MV-4-11 (cell line): ENCODE measurements at places on chromosomes 13 and 19.

DNA sequence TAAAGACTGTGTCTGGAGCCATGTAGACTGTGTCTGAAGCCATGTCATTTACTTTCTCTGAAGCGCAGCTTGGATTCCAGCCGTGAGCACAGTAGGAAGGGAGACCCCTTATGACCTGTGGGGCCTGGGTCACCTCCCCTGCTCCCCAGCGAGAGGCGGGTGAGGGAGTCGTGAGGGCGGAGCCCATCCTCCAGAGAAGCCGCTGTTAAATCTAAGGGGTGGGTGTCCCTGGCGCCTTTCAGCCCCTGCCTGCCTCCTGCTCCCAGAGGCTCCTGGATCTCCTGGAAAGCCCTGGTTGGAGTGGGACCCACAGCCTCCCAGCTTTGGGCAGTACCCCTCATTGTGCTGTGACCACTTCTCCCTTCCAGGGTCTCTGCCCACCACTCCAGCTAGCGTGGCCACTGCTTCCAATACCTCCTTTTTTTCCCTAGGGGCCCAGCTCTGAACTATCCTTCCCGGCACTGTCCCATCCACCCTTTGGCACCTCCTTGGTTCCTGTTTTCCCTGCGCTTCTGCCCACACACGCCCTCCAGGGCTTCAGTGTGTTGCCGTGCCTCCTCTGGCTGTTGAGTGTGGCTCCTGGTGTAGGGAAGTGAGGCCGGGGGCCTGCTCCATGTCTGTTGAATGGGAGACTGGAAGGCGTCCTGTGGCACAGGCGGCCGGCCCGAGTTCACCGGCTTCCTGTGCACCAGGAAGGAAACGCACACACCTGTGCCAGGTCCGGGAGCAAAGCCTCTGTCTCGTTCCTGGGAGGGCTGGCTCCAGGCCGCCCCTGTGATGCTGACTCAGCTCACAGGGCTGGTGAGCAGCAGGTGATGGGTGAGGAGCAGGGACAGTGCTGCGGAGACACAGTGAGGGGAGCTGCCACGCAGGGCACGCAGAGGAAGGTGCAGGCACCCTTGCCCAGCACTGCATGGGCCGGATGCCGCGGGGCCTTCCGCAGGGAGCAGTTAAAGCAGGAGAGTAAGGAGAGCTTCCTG is 29.4 kb downstream of the ATP4B start:
- DNase-seq: no peak

DNA sequence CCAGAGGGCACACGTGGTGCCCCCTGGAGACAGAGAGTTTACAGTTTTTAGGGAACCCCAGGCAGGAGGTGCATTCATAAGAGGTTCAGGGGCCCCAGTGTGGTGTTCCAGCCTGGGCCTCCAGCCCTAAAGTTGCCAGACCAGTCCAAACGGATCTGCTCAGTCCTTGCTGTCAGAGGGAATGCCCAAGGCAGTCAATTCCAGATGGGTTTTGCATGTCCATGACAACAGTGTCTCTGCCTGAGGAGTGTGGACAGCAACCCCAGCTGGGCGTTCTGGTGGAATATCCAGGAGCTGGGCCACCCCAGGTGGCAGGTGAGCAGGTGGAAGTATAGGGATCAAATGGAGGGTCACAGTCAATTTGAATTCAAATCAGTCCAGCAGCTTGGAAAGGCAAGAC is 25.3 kb downstream of the FBXO27 start:
- DNase-seq: no peak

DNA sequence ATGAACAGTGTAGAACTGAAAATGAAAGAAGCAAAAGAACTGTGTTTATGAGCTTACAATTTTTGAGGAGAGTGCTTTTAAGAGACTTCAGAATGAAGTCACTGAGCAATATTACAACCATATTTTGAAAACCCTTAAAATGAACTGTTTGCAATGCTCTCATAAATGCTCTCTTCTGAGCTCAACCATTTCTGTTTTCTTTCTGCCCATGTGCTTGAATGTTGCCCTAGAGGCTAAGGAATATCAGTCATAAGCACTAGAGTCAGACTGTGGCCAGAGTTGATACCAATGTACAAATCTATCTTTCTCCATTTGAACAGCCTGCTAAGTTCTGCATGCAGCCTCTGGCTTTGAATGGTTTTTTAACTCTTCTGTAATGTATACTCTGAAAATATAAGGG is 1092.8 kb downstream of the PCDH9 start:
- no peak for DNase-seq

DNA sequence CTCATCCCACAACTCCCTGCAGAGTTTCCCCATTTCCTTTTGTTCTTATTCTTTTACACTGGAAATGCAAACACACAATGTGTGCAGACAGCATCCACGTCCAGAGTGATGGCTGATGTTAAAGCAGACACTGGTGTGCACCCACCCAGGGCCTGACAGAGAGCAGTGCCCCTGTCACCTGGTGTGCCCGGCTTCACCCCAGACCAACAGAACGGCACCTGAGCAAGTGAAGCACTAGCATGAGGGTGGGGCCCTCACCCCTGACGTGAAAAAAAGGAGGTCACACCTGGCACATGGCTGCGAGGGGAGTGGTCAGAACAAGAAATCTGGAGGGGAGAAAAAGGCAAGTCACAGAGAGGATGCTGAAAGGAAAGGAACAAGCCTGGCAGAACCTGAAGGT is 12.3 kb downstream of the ZNF575 start:
- no peak for DNase-seq

DNA sequence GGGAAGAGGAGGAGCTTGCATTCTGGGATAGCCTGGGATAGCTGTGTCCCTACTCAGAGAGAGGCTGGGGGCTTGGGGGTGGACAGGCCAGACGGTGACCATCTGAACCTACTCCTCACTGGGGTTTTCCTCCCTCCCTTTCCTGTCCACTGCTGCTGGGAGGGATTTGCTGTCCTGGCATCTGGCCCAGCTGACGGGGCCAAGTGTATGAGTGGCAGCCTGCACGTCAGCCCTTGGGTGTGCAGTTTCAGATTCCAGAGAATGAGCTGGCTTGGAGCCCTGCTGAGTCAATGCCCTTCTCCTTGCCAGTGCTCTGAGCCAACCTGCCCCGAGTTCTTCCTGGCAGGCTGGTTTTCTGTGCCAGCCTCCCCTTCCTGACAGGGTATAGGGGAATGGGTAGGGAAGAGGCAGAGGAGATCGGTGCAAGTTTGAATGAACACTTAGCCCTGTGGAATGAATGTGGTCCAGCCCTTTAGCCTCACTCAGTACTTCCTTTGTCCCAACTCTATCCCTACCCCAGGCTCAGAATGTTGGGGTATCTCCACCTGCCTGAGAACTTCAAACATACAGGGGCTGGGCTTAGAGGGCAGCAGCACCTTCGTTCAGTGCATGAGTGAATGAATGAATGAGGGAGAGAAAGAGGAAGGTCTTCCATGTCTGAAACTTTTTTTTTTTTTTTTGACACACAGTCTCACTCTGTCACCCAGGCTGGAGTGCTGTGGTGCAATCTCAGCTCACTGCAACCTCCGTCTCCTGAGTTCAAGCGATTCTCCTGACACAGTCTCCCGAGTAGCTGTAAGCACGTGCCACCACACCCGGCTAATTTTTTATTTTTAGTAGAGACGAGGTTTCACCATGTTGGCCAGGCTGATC is 1.8 kb upstream of the ANGPTL4 start:
- DNase-seq: peak; percentile 72

- DNase-seq: no peak
Observed at GRCh38 chr13:32446220-32446619, 18.3 kb upstream of the N4BP2L1 start.

DNA sequence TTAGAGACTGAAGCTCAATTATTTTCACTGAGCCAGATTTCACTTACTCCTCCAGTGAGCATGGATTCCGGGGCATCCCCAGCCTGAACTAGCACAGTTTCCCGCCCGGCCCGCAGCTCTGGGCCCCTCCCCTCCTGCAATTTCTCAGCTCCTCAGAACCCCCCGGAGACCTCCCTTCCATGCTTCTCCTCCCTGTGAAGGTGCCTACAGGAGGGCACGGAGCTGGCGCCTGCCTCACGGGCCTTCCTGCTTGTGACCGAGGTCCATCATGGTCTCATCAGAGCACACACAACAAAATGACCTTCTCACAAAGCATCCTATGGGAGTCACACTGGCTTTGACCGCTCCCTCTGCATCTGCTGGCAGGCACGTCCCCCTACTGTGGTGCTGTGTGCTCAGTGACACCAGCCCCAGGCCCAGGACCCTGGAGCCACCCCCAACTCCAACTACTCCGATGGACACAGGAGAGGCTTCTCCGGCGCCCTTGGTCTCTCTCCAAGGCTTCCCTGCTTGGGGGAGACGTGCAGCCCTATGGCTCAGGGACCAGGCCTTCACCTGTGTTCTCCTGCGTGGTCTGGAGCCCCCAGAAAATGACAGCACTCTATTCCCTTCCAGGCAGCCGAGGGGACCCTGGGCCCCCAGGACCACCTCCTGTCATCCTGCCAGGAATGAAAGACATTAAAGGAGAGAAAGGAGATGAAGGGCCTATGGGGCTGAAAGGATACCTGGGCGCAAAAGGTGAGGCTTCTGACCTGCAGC is 77.1 kb downstream of the RAB20 start:
- no peak for DNase-seq

- DNase-seq: no peak
Observed at GRCh38 chr13:70034286-70034685, 73.3 kb upstream of the ATXN8OS start.

GRCh38 chr13:34207872-34208271 is 389.9 kb downstream of the RFC3 start:
- DNase-seq: no peak

- peak; percentile 83 for DNase-seq
Observed at GRCh38 chr13:57858376-57858775, 226.8 kb downstream of the PCDH17 start.

GRCh38 chr13:26756961-26757360 is 3.6 kb downstream of the GPR12 start:
- no peak for DNase-seq
